Bronchial epithelial cell (primary cell): ENCODE measurements at places on chromosomes 5 and 9. TPM values are rescaled to one million over a fixed set of nuclear protein-coding genes. Genes with fewer than 3 reads are reported as not detected.

CHD1 gene
- total RNA-seq: 42.0 and 50.5 TPM in 2 replicates

SEC24A gene
- total RNA-seq: 9.9 and 10.8 TPM in 2 replicates

ACOT12 gene
- total RNA-seq: not detected in 2 replicates

FOXD4L5 gene
- total RNA-seq: under 0.01 and 0.13 TPM in 2 replicates

SLC1A1 gene
- total RNA-seq: 1.1 and 1.4 TPM in 2 replicates

TTC16 gene
- total RNA-seq: not detected in 2 replicates

ZSWIM6 gene
- total RNA-seq: 5.6 and 5.8 TPM in 2 replicates

BARHL1 gene
- total RNA-seq: not detected in 2 replicates

CARTPT gene
- total RNA-seq: not detected in 2 replicates

LURAP1L gene
- total RNA-seq: 43.7 and 56.5 TPM in 2 replicates

GRXCR2 gene
- total RNA-seq: not detected in 2 replicates
